ENCODE measurements at places on chromosomes 4 and X.

GRCh38 chrX:110145311-110145710 is 142.4 kb downstream of the TMEM164 start:
- DNase-seq = no peak

- no peak for DNase-seq
Measured at GRCh38 chr4:114907568-114907967, 205.9 kb downstream of the NDST4 start.

GRCh38 chr4:168475745-168476144 is 4.5 kb downstream of the DDX60L start:
- no peak for DNase-seq

DNA sequence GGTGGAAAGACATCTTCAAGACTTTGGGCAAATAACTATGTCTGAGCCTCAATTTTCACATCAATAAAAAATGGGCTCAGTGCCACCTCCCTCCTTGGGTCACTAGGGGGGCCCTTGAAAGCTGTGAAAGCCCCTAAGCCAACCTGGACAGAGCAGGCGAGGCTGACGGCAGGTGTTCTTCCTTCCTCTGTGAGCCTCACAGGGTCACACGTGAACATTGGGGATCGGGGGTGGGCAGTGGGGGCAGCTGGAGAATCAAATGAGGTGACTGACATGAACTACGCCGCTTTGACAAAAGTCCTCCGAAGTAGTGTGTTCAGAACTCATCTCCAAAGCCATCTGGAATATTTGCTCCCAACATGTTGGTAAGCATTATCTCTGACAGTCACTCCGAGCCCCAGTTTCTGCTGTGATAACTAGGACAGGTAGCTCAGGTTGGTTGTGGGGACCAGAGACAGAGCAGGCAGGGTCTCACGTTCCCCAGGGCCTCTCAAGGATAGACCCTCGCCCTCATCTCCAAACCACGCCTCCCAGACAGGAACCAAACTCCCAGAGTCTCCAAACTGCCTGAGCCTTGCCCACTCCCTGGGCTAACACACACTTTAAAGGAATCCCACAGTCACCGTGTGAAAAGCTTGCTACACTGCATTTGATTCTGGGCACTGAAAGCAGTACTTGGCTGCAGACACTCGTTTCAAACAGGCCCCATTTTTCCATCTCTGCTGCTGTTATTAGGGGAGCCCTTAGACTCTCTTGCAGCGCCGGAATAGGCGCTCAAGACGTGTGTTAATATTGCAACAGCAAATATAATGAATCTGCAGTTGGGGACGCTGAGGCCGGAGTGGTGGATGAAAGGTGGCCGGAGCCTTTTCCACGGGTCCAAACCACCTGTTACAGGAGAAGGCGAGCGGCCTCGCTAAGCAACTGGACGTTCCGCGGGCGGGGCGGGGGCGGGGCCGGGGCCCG is 717 bp upstream of the WFS1 start:
- DNase-seq = peak; percentile 47

- DNase-seq = no peak
Measured at GRCh38 chr4:185079271-185079905, 61.1 kb downstream of the HELT start.

DNA sequence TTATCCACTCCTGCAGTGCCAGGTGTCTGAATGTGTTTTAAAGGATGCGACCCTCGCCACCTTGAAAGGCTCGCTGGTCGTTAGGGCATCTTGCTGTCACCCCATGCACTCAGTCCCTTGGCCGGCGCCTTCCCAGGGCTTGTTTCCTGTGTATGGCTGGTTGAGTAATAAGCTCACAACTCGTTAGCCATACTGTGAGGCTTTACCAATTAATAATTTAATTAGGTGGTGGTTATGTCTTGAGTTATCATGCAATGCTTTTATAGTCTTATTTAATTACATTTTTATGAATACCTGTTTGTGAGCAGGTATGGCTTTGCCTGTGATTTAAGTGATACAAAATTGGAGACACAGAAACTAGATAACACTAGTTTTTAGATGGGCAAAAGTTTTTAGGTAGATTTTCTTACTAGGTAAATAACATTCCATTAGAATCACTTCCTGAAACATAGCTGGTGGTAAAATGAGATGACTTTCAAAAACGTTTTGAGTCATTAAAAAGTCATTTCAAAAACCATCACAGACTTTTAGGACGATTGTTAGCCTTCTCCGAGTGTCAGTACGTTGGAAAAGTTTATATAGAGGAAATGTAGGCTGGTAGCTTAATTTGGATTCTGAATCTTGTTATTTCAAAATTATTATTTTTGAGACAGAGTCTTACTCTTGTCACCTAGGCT is 18.2 kb downstream of the PTTG2 start:
- DNase-seq = no peak
